ENCODE measurements at places on chromosomes 5 and 9.

DNA sequence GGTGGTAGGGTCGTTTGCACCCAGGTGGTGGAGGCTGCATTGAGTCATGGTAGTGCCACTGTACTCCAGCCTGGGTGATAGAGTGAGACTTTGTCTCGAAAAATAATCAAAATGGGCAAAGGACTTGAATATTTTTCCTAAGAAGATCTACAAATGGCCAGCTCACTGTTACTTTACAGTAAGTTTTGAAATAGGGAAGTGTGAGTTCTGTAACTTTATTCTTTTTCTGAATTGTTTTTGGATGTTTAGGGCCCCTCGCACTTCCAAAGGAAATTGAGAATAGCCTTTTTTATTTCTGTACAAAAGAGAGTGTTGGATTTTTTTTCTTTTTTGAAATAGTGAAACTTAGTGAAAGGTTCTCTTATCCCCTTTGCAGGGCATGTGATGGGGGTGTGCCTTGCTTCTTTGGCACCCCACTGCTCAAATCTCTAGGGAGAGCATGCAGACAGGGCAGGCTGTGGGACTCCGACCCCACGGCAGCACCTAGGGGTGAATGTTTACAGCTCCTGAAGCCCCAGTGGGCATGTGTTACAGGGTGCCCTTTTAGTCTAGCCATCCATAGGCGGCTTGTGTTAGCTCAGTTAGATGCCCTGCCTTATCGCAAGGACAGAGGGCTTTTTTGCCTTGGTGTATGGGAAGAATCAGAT is 33.3 kb downstream of the GPBP1 start:
- DNase-seq: no peak

DNA sequence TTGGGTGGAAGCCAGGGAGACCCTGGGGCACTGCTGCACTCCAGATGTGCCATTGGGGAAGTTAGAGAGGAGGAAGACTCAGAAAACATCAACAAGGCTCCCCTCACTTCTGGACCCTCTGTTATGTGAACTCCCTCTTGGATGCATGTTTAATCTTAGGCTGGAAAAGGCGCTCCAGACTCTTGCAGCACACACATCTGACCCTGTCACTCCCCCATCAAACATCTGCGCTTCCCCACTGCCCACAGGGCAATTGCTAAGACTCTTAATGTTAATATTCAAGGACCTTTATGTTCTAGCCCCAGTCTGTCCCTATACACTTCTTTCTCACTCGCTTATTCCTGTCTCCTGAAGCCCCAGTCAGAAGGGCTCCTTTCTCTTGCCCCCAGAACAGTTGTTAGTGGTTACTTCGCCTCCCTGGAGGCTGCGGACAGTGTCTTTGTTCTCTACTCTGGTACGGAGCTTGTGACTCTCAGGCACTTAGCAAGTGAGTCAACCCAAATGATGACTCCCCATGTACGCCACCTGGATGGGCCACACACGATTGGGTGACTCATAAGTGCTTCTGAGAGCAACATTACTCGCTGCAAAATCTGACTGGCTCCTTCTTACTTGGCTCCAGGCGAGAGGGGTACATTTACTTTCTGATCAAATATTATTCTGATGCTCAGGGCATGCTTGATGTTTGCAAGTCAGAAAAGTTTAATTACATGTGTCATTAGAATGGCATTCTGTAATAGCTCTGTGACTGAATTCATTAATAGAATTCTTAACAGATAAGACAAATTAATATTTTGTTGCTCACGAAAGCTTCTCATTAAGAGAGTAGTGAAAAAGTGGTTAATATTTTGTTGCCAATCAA is 193.6 kb downstream of the HSPA4 start:
- DNase-seq: no peak

DNA sequence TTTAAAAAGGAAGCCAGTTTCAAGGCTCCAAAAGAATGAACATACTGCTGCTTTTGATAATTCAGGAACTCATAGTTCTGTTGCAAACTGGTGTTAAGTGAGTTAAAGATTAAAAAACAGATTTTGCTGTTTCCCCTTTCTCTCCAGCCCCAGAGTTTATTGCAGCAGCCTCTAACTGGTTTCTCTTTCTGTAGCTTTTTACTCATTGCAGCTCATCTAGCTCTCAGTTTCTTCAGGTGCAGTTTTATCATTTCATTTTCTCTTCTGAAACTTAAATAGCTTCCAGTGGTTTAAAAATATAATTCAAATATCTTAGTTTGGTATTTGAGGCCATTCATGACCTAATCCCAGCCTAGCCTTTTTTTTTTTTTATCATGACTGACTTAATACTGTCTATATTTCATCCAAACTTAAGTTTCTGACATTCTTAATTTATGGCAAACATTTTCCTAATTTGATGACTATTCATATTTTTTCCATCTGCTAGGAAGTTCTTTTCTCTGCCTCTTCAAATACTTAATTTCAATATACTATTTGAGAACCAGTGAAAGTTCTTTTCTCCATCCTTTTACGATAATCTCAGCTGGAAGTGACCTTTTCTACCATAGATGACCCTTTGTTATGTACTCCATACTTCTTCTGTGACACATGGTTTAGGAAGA is 252.7 kb upstream of the GRIA1 start:
- no peak for DNase-seq

GRCh38 chr9:20361656-20362570 is 260.4 kb downstream of the MLLT3 start:
- DNase-seq: no peak

- DNase-seq: no peak
Measured at GRCh38 chr5:54289769-54290168, 20.6 kb downstream of the ARL15 start.

DNA sequence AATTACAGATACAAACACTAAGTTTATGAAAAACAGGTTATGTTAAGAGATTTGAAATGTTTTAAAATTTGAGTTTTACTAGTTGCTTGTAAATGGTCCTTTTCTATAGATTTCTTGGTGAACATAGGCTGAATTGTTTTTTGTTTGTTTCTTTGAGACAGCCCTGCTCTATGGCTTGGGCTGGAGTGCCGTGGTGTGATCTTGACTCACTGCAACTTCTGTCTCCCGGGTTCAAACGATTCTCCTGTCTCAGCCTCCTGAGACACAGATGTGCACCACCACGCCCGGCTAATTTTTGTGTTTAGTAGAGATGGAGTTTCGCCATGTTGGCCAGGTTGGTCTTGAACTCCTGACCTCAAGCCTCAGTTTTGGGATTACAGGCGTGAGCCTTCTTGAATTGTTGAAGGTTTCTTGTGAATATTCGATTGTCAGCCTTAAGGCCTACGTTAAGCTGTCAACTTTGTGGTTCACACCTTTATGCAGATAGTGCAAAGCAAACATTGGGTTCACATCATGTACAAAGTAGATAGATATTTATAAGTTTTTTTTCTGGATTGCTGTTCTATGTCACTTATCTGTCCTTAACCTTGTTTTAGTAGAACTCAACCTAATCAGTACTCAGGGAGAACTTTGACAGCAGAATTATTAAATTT is 26.2 kb downstream of the UHRF2 start:
- DNase-seq: no peak

Data from cerebellar cortex (tissue), 1 donor.